Fibroblast of upper back skin (primary cell): ENCODE measurements at places on chromosomes 16 and 17.

- no peak for DNase-seq
These were observed 28.0 kb downstream of the NFAT5 start for GRCh38 chr16:69593751-69594255.

DNA sequence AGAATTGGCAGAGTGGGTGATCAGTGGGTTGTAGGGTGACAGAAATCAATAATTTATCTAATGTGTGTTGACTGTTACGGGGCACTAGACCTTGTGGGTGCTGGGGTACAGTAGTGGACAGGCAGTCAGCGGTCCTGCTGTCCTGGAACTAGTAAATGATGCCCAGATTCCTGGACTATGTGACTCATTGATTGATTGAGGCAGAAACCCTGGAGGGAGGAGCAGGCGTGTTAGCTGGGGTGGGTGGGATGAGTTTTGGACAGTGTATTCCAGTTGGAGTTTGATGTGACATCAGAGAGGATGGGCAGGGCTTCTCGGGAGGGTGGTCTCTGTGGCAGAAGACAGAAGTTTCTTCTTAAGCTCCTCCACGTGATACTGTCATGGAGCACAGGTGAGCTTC is 24.4 kb downstream of the PRMT7 start:
- DNase-seq = peak; percentile 27

DNA sequence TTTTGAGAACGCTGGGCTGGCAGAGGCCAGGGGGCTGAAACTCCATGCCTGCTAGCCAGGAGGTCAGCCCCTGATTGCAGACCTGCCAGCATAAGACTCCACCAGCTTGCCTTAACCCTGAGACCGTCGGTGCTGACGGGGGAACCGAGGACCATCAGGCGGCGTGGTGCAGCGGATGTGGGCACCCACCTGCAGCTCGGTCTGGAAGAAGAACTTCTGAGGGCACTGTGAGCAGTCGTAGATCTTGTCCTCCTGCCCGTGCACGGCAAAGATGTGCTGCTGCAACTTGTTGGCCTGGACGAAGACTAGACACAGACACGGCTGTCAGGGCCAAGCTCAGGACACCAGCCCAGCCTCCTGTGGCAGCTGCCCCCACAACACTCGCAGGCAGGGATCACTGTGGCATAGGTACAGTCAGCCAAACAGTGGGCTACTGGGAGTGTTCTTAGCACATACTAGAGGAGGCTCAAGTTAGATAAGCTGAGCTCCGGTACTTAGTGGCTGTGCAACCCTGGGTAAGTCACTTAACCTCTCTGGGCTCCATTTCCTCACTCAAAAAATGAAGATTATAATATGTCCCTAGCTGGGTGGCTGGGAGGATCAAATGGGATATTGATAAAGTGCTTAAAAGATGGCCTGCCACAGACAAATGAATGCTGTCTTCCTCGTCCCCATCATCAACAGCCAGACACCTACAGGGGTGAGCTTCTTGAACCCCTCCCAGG is 150.0 kb downstream of the C16orf78 start:
- no peak for DNase-seq

- peak; percentile 25 for DNase-seq
These were observed 12.8 kb upstream of the GNG13 start for GRCh38 chr16:813204-813915.

DNA sequence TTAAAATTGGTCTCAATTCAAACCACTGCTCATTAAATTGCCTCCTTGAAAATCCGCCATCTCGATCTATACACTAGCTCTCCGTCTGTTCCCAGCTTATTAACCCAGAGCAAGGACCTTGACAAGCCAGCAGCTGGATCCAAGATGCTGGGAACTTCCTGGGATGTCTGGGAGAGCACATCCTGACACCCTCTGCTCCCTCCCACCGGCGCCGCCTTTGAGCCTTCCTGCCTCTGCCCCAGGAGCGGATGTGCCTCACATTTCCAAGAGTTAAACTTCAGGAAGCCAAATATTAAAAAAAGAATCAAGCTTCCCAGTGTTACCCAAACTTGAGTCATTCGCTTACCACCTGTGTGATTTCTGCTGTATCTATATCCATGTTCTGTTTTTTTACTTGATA is 107.9 kb downstream of the HAPSTR1 start:
- DNase-seq = no peak

DNA sequence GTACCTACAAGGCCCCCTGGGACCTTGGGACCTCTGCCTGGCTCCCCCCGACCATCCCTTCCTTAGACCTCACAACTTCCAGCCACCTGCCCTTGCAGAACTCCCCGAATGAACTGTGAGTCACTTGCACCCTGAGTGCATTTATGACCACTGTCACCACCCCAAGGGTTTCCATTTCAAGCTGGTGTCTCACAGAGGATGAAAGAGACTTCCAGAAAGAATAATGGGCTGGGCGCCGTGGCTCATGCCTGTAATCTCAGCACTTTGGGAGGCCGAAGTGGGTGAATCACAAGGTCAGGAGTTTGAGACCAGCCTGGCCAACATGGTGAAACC is 124.5 kb upstream of the CIBAR2 start:
- DNase-seq = peak; percentile 56

GRCh38 chr17:56870081-56870651 is 36.2 kb downstream of the DGKE start:
- DNase-seq = no peak

DNA sequence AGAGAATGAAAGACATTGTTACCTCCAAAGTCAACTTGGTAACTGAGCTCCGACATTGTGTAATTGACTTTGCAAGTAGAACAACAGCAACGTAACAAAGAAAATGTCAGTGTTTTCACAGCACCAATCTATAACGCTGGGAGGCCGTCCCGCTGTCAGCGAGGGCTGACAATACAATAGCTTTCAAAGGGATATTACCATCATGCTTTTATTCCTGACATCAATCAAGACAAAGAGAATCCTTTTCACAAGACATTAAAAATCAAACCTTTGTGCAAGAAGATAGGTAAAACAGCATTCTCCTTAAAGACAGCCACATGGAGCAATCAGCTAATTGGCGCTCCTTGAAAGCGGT is 6.2 kb downstream of the ZNF423 start:
- no peak for DNase-seq

DNA sequence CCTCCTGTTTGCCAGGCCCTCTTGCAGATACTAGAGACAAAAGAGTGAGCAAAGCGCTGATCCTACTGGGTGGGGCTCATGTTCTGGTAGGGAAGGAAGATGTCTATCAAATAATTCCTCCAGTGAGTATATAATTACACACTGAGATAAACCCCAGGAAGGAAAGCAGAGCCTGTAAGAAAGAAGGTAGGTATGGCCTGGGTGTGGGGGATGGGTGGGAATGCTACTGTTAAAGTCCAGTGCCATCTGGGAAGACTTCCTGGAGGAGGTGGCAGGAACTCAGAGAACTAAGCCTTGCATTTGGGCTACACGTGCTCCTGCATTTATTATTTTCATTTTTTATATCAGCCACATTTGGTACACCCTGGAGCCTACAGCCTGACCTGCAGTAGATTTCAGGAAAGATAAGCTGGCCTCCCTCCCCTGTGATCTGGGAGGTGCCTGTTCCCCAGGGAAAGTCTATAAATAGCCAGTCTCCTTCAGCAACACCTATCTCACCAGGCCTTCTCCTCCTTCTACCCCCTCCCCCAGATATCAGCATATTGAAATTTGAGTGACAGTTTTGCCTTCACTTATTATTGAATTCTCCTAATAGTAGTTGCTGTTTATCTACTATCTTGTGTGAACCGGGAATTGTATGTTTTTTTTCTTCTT is 11.5 kb downstream of the ATP2C2 start:
- no peak for DNase-seq

- DNase-seq = no peak
These were observed 725 bp downstream of the KRTAP16-1 start for GRCh38 chr17:41308251-41308917.

- DNase-seq = no peak
These were observed 141.1 kb downstream of the CCDC182 start for GRCh38 chr17:57603978-57604377.

DNA sequence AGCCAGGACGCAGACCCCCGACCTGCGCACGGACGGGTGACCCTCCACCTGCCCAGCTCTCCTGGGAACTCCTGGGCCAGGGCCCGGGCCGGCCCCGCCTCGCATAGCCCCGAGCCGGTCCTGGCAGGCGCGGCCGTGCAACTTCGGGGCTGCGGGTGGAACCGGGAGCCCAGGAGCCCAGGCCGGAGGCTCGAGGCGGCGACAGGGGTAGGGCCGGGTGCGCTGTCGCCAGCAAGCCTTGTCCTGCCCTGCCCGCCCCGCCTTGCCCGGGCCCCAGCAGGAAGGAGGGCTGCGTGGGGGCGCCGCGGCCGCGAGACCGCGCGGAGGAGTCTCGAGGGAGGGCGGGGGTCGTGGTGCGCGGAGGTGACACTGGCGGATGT is 408 bp downstream of the LMF1 start:
- DNase-seq = no peak

DNA sequence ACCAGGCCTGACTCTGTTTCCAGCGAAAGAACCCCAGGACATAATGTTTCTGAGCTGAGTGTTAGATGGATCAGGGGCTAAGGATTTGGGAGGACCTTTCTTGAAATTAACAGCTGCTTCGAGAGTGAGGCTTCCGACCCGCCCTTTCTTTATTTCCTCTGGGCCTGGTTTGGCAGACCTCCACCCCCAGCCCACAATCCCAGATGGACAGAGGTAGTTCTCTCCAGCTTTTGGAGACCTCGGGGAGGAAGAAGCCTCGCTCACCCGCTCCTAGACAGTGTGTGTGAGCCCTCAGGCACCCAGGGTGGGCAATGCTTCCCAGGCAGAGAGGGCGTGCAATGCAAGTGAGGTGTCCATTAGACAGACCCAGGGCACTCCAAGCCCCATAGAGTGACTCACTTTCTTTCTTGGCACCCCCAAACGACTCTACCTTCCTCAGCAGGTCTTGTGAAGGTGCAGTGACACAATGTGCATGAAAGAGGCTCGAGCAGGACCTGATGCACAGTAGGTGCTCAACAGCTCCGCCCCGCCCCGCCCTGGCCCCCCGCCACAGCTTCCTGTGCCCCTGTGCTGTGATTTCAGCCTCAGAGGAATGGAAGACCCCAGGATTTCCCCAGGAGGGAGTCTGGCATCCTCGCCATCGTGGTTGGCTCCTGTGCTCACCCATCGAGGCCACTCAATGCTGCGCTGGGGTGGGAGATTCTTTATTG is 50.7 kb upstream of the TOB1 start:
- peak; percentile 17 for DNase-seq

GRCh38 chr16:21598206-21598605 is 1.2 kb upstream of the METTL9 start:
- no peak for DNase-seq

- peak; percentile 14 for DNase-seq
These were observed 10.9 kb downstream of the HSPB9 start for GRCh38 chr17:42133461-42134041.
